ENCODE measurements at places on chromosomes 11 and 22.
A peak's percentile ranks its signal among the peaks of the same experiment; 100 is the strongest.

GRCh38 chr11:77525455-77526091, 51.7 kb upstream of the PAK1 start:
- DNase-seq, result no peak

GRCh38 chr11:7690648-7691047, 15.6 kb downstream of the OVCH2 start:
- DNase-seq, result no peak

- DNase-seq, result no peak
Observed at GRCh38 chr22:48845356-48845936, 982.2 kb downstream of the BRD1 start.

DNA sequence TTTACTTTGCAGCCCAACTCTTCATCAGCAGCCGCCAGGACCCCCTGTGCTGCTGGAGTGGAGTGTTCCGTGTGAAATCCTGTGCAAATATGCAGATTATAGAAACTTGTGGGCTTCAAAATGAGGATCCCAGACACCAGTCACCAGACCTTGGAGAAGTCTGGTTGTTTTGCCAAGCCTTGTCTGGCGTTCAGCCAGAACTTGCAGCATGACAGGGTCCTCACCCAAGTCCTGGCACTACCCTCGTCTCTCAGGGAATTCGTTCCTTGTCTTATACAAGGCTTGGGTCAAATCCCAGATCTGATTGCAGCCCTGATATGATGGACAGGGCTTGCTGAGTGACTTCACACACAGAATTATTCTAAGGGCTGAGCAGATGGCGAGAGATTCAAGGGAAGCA, 18.9 kb downstream of the SHISAL1 start:
- no peak for DNase-seq

- DNase-seq, result no peak
Observed at GRCh38 chr11:70368961-70369360, 29.4 kb upstream of the CTTN start.

GRCh38 chr11:61776561-61777075, 15.8 kb downstream of the TMEM258 start:
- DNase-seq, result peak; percentile 18

- DNase-seq, result no peak
Observed at GRCh38 chr11:59172345-59173079, 580 bp downstream of the DTX4 start.

GRCh38 chr11:119406005-119406404, 17.0 kb downstream of the THY1 start:
- DNase-seq, result no peak

DNA sequence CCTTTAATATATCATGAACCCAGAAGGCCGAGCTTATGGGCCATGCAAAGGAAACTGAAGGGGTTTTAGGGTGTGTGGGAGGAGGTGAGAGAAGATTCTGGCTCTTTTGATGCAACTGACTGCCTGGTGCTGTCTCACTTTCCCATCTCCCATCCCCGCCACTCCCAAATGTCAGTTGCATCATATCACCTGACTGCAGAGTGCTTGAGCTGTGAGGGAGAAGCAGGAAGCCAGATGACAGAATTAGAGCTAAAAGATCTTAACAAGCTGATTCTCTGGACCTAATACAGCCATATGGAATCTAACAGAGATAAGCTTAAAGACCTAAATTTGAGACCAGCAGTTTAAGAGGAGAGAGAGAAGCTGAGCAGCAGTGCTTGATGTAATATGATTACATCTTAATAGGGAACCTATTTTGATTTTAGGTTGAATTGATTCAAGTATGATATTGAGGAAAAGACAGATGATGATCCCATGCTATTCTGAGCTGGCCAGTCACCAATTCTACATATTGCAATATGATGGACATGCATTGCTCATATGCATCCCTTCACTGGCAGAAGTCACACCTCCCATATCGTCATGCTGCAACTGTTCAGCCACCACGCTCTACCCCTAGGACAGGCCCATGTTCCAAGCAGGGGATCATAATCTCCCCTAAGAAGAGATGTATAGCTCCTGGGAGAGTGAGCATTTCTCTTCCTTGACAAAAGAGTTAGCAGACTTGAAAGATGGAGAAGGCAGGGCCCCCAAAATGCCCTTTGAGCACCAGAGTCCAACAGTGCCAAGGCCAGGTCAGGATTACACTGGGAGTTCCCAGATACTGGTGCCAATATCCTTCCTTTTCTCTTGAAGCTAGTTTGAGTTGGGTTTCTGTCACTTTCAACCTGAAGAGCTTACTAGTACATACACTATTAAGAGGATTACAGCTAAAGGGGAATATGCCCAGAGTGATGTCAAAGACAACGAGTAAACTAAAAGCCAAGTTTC, 44.9 kb downstream of the PLEKHA7 start:
- no peak for DNase-seq

GRCh38 chr11:46337626-46338345, 9.5 kb upstream of the DGKZ start:
- DNase-seq, result no peak

DNA sequence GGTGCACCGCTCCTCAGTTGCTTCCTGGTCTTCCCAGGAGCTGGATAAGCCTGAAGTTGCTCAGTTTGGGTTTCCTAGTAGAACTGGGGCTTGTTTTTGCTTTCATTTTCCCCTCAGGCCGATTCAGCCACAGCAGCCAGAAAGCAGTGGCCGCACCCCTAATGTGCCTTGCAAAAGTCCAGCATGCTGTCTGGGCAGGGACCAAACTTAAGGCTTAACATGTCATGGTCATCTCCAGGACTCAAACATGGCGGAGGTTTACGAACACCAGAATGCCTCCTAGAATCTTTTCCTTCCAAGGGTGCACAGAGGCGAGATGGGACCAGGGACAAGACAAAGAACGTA, 2.5 kb downstream of the GNG3 start:
- DNase-seq, result no peak

DNA sequence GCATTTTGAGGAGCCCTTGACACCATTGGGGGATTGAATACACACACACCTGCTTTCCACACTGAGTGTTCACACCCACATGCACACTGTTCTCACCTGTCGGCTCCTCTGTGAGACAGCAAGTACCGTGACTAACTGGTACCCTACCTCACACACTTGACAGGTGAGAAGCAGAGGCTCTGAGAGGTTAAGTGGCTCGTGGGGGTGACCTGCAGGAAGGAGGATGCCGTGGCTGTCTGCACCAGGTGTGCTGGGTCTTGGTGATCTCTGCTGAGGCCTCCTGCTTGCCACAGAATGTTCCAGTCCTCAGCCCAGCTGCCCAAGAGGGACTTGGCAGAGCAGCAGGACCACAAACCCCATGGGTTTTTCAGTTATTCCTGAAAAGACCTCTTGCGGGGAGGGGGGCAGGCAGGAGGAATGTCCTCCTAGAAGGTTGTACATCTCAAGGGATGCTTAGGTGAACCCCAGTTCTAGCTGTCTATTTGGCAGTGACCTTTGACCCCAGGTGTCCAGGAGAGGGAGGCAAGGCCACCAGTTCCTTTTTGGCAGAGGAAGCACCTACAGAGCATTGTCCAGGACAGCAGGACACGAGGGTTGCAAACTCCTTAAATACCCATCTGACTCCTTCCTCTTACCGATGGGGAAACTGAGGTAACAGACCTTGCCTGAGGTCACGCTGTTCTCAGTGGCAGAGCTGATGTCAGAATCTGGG, 66.0 kb downstream of the SHISAL1 start:
- DNase-seq, result no peak

GRCh38 chr22:20013382-20013871, 3.2 kb downstream of the ARVCF start:
- DNase-seq, result peak; percentile 16

- no peak for DNase-seq
Observed at GRCh38 chr11:124646148-124646547, 23.5 kb downstream of the TBRG1 start.

- no peak for DNase-seq
Observed at GRCh38 chr11:14290422-14290821, 68.6 kb downstream of the RRAS2 start.

- no peak for DNase-seq
Observed at GRCh38 chr11:74019860-74020259, 11.0 kb upstream of the UCP3 start.

- no peak for DNase-seq
Observed at GRCh38 chr11:19651028-19651427, 61.6 kb upstream of the NAV2 start.

GRCh38 chr11:1750481-1750839, at the start of gene IFITM10:
Gene IFITM10, minus strand, starts transcription at chr11:1750595. Its CDS starts 153 bp downstream, at chr11:1750442.
- DNase-seq, result no peak

- DNase-seq, result no peak
Observed at GRCh38 chr22:19453718-19454117, 6.2 kb upstream of the C22orf39 start.
